ENCODE measurements at places on chromosomes 12 and 14.
A peak's percentile ranks its signal among the peaks of the same experiment; 100 is the strongest.

GRCh38 chr12:25590011-25590721 lies 37.1 kb upstream of the LMNTD1 start:
- no peak for DNase-seq

GRCh38 chr14:93946104-93946503 lies 19.0 kb downstream of the FAM181A start:
- DNase-seq = no peak

- no peak for DNase-seq
These were observed 79.8 kb downstream of the TMEM260 start for GRCh38 chr14:56659378-56659777.

DNA sequence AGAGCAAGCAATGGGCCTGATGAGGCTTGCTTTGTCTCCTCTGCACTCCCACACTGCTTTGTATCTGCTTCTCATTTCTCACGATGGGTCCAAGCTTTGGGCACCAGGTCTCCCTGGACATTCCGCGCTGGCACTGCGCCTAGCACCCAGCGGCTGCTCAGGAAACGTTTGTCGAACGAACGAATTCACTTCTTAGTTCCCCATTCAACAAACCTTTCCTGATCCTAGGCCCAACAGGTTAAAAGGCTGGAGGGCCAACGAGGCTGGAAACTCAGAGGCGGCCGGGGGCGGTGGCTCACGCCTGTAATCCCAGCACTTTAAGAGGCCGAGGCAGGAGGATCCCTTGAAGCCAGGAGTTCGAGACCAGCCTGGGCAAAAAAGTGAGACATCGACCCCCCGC lies 1.0 kb upstream of the GLRX5 start:
- no peak for DNase-seq

DNA sequence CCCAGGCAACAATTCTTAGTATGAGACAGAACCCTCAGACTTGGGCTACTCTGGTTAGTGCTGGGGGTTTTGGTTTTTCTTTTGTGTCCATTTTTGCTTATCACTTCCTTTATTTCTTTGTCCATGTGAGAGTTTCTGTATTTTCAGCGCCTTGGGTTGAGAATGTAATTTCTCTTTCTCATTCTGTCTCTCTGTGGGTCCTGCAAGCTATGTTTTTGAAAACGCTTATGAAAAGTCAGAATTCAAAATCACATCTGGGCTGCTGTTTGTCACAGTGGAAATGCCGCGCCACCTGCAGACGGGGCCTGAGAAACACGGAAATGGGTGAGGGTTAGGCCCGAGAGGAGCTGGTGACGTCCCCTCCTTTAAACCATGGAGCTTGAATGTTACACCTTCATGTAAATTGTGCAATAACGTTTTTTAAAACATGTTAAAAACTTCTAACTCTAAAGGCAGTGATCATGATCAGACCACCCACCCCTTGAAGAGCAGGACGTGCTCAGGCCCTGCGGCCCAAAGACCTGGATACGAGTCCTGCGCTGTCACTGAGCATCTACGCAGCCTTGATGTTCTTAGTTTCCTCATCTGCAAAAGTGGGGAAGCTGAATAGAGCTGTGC lies 26.1 kb downstream of the JDP2 start:
- no peak for DNase-seq

DNA sequence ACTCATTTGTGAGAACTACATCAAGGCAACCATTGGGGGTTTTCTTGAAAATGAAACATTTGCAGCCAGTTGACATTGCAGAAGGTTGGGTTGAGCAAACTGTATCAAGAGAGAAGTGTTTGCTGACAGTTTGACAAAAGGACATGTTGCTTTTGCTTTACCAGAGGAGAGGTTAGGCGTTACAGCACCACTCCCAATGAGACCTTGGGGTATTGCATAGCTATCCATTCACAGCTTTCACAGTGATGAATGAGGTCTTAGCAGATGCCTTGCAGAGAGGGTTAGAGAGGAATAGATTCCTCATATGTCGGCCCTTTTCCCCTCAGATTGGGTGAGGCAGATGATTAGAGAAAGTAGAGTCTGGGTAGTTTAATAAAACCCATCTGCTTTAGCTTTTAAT lies 988.9 kb upstream of the FLRT2 start:
- no peak for DNase-seq

DNA sequence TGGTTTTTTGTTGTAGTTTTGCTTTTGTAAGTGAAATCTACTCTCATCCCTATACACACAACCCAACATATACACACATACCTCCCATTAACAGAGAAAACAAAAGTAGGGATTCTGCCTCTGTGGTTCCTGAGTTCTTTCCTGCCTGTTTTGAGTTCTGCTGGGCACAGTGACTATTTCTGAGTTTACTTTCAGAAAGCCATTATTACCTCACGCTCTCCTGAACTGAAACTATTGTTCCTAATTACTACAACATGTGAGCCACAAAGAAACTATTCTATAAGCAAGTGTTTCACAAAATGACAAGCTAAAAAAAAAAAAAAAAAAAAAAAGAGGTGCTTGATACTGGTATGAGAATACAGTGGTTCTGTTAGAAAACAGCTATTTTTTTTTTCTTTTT lies 110.9 kb downstream of the ALG10B start:
- no peak for DNase-seq

GRCh38 chr14:67583711-67584644 lies 16.1 kb downstream of the PIGH start:
- no peak for DNase-seq

DNA sequence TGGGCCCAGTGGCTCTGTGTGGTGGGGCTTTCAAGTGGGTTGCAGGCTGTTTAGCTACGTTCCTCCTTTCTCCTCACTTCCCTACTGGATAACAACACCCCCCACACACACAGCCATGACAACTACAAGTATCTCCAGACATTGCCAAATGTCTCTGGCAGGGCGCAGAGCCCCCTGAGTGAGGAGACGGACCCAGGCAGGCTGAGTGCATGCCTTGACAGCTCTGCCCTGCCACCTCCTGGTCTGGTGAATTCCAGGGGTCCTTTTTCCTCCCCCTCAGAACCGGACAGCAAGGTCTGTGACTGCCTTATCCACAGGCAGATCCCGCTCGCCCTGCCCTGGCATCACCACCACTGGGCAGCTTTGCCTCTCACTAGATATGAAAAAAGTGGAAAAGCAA lies 276.5 kb downstream of the TMEM132C start:
- DNase-seq = no peak

- DNase-seq = peak; percentile 18
These were observed 210.9 kb downstream of the MED13L start for GRCh38 chr12:116066381-116067230.

GRCh38 chr12:26555139-26555538 lies 277.9 kb downstream of the ITPR2 start:
- DNase-seq = no peak

DNA sequence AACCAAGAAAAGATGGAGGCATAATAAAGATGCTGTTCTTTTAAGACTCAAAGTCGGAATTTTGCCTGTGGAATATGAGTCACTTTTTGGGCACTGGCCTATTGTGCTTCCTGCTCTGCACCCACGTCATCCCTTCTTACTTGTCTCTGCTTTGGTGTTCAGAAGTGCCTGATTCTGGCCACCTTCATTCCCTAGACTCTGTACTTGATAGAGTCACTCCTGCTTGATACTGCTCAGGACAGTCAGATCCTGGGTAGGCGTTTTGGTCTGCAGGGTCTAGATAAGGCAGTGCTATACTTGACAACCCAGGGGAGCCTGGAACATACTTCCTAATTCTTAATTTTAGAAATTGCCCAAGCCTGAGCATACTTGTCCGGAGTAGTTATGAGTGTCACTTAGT lies 1.9 kb downstream of the LRRK2 start:
- DNase-seq = no peak

GRCh38 chr12:114674251-114675047 lies 9.5 kb downstream of the TBX3 start:
- DNase-seq = no peak

Measured in stimulated activated CD4-positive, alpha-beta T cell treated with anti-CD3 and anti-CD28 coated beads, Interleukin-1b, Interleukin-23, amount 100 ng/mL, for 1 hour (primary cell).